ENCODE measurements at places on chromosomes 4 and X.

- no peak for DNase-seq
These were observed 854 bp downstream of the RNF113A start for GRCh38 chrX:119870626-119871131.

DNA sequence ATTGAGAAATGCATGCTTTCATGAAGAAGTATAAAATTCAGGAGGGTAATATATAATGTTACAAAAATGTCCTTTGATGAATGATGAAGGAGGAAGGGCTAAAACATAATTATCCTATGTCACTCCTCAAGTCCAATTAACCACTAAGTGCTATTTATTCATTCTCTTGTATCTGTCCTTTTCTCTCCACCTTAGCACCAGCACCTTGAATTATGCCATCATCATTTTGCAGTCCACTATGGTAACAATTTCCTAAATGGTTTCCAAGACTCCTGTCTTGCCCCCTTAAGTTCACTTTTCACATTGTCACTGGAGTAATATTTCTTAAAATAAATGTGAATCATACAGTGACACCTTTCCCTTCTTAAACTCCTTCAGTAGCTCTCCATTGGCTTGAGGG, 756.3 kb downstream of the STPG2 start:
- DNase-seq, result no peak

DNA sequence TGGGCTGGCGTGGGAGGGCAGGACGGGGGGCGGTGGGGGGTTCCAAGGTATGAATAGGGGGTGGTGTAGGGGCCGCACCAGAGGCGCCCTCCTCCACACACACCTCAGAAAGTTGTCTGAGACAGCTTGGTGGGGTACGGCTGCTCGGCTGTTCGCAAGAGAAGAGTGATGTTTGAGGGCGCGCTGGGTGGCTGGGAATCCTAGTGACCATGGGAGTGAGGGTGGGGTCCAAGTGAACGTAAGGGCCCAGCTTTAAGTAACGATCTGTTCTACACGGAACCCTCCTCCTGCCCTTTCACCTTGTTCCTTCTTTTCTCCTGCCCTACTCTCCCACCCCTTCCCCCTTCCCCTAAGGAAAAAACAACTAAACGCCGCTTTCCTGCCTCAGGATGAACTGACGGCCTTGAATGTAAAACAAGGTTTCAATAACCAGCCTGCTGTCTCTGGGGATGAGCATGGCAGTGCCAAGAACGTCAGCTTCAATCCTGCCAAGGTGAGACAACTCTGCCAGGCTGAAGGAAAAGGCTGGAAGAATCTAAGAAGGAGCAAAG, 664 bp downstream of the MED12 start:
- DNase-seq, result no peak

DNA sequence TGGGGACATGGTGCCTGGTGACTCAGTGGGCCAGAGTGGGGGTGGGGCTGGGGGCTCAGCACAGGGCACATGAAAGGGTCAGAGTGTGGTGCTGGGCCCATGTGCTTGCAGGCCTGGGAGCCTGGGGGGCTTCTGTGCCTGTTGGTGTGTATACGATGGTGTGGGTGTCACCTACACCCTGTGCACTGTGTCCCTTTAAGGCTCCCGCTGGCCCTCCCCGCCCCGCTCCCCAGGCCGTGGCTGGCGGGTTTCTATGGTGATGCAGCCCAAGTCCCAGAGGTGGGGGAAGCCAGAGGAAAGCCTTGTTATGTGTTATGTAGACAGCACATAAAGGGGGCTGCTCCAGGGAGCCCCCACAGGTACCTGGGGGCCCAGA, 5.5 kb downstream of the L1CAM start:
- no peak for DNase-seq

DNA sequence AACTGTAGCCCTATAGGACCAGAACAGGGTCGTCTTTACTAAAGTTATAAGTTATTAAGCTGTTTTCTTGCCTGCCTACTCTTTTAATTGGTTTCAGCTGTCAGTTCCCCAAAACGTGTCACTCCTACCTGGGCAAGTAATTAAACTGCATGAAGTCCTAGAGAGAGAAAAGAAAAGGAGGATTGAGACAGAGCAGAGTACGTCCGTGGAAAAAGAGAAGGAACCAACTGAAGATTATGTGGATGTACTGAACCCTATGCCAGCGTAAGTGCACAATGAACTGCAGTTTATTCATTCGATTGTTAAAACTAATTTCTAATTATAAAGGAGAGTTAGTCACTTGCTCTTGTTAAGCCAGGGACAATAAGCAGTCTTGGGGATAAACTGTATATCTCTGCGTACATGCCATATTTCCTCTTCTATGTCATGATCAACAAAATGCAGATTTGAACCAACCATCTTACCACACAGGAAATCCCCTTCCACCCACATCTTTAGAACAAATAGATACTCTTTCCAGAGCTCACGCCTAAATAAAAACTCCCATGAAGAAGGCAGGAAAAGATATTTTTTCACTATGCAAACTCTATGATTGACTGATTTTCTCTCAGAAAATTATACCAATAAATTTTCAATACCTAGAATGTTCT, 22.8 kb downstream of the STAP1 start:
- DNase-seq, result no peak

DNA sequence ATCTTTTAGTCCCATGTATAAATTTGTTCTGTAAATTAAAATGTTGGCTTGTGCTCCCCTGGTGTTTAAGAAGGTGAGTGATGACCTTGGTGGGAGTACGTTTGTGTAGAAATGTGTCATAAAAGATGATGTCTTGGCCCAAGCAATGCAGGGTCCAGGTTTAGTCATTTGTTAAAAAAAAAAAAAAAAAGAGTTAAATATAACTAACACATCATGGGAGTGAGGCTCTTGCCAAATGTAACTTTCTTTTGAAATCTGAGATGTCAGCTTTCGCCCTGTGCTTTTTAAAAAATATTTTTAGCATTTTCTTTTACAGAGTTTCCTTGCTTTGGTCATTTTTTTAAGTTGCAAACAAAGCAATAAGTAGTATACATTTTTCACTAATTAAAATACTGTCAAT, 135.6 kb downstream of the FBXO8 start:
- DNase-seq, result no peak

DNA sequence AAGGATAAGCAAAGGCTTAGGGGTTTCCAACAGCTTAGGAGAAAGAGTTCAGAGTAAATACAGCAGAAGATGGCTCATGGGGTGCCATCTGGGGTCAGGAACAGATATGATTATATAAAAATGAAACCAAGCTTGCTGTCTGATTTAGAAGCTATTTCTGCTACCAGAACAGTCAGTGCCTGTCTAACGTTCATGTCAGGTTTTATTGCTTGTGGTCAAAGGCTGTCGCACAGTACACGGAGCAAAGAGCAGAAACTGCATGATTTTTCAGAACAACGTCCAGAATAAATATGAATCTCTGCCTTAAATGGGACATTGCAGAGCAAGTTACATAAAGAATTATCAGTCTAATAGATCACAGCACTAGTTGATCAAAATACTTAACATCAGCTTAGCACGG, 17.4 kb downstream of the CETN2 start:
- no peak for DNase-seq

DNA sequence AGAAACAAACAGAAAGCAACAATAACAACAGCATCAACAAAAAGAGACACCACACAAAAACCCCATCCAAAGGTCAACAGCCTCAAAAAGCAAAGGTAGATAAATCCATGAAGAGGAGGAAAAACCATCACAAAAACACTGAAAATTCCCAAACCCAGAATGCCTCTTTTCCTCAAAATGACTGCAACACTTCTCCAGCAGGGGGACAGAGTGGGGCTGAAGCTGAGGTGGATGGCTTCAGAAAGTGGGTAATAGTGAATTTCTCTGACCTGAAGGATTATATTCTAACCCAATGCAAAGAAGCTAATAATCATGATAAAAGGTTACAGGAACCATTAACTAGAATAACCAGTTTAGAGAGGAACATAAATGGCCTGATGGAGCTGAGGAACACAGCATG, 888.2 kb downstream of the RAB28 start:
- no peak for DNase-seq

DNA sequence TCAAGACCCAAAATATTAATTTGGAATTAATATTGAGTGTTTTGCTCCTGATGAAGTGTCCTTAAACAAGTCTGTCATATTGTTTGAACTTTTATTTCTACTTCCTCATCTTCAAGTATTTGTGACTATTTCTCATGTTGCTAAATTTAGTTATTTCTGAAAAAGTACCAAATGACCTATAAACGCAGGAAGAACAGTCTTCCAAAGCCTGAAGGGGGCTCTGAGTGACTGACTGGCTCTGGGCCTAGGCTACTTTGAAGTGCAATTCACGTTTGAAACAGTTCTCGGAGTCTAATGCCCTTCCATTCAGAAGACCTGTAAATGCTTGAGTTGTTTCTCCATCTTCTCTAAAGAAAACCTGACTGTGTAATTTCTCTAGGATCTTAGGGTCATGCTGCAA, 26.5 kb downstream of the GALNT7 start:
- DNase-seq, result no peak

- no peak for DNase-seq
These were observed 155.8 kb downstream of the PDGFC start for GRCh38 chr4:156815717-156816359.

- DNase-seq, result no peak
These were observed 5.1 kb upstream of the MTHFD2L start for GRCh38 chr4:74152836-74153235.

- no peak for DNase-seq
These were observed 63.3 kb upstream of the CCDC160 start for GRCh38 chrX:134173541-134174272.

DNA sequence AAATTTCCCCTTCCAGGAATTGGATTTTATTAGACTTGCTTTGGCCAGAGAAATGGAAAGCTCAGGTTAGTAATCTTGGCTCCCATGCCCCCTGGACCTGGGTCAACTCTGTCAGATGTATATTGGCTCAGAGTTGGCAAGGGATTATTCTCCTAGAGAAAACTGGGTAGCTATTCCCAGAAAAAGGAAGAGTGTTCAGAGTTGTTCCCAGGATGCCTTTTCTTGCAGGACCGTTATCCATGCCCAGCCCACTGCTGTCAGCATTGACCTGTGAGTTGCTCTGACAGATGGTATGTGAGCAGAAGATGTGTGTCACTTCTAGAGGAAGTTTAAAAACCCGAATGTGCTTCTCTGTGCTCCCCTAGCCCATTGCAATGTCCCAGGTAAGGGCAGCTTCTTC, 509.9 kb upstream of the ZFP42 start:
- no peak for DNase-seq

DNA sequence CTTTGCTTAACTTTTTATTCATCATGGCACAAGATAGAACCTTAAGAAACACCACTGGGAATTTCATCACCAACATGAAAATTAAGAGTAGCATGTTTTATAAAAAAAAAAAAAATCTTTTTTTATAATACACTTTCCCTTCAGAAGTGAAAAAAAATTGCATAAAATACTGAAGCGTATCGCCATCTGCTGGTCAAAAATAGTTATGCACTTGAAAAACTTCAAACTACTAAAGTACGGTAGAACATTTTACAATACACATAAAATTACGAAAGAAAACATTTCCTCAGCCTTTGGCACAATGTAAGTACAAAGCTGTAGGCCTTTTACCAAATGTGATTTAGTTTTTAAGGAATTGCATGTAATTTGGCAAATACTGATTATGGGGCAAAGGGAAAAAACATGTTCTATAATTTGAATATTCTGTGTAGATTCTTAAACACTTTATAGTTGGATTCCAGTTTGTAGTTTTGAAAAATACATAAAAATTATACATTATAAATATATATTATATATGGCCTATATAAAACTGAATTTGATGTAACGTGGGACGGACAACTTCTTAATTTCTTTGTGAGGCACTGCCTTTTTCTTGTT, 26.5 kb downstream of the HCCS start:
- no peak for DNase-seq

DNA sequence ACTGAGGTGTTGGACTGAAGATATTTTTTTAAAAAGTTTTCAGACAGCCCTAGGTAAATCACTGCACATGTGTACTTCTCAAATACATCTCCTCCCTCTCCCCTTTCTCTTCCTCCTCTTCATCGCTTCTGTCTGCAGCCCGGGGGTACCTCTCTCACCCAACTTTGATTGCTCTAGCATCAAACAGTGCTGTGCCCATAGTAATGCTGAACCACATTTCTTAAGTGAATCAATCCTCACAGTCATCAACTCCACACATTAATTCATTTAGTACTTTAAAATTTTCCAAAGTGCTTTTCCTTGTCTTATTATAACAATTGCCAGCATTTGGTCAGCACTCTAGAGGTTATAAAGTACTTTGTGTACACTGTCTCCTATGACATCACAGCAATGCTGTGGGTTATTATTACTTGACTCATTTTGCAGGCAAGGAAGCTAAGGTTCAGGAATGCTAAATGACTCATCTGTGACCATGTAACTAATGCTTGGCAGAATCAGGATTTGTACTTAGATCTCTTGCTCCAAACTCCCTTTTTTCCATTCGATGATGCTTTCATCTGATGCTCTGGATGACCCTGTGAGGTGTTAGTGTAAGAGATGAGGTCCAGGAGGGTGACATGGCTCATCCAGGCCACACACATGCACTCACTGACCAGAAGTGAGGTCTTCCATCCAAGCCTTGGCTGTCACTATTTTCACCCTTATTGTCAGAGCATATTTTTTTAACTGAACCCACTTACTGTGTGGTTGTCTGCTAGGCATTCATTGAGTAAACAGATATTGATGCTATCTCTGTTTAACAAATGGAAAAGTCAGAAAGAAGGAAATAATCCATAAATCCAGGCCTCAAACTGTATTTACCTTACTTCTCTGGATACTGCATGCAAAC, 58.8 kb downstream of the RHOH start:
- DNase-seq, result no peak

GRCh38 chr4:75919920-75920319, 17.7 kb upstream of the PPEF2 start:
- no peak for DNase-seq

GRCh38 chrX:7147978-7148854, at the start of gene PUDP:
Gene PUDP, minus strand, starts transcription at chrX:7148153. Its CDS starts 40 bp downstream, at chrX:7148113.
- DNase-seq, result peak; percentile 81

DNA sequence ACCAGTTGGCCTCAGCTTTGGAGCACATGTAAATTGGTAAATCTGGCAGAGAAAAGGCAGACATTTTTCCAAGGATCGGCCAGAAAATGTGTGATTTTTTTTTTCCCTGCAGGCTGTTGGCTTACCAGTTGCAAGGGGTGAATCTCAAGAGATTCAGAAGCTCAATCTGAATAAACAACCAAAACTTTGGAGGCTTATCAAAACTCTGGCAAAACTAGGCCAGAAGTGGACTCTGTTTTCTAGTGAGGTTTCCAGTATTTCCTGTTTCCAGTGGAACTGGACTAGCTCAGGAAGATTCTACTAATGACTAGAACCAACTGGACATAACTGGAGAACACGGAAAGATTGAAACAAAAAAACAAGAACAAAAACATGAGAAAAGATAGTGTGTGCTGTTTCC, 191.3 kb downstream of the SMIM20 start:
- no peak for DNase-seq
